ENCODE measurements at places on chromosomes 2 and 18. TPM values are rescaled to one million over a fixed set of nuclear protein-coding genes. Genes with fewer than 3 reads are reported as not detected.

- no peak overlapping the region for H3K4me3 ChIP-seq
- H3K4me1 ChIP-seq, result no peaks in the 10 kb centered on the region
- no peaks in the 10 kb centered on the region for H3K27me3 ChIP-seq
Observed at GRCh38 chr2:179768765-179769164, 92.6 kb downstream of the ZNF385B start.

DNA sequence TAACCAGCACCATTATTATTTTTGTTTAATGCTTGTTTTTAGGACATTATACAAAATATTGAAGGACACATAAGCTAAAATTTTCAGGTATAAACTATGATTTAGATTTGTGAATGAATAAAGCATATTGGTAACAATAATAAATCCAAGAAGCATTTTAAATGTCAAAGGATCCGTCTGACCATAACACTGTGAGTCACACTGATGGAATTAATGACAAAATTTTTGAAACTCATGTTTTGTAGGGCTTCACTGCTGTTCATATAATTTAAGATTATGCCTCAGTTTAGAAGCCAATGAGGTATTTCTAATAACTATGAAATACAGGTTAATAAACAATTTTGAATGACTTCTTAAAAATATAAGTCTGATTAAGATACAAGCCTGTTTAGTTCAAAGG, 124.6 kb downstream of the TMEFF2 start:
- DNase-seq, result no peak
- H3K27me3 ChIP-seq, result no peaks in the 10 kb centered on the region
- no peak overlapping the region for H3K27ac ChIP-seq
- no peaks in the 10 kb centered on the region for H3K36me3 ChIP-seq
- no peaks in the 10 kb centered on the region for H3K4me1 ChIP-seq
- no peak overlapping the region for H3K4me3 ChIP-seq

GRCh38 chr18:22556222-22557167, 138.8 kb upstream of the CTAGE1 start:
- DNase-seq, result no peak
- H3K4me1 ChIP-seq, result peaks cover 17% of the 10 kb centered on the region
- no peaks in the 10 kb centered on the region for H3K36me3 ChIP-seq
- no peak overlapping the region for H3K4me3 ChIP-seq
- peaks cover 29% of the 10 kb centered on the region for H3K27me3 ChIP-seq

- peaks cover 5% of the 10 kb centered on the region for H3K4me1 ChIP-seq
- no peak for DNase-seq
- no peaks in the 10 kb centered on the region for H3K36me3 ChIP-seq
Observed at GRCh38 chr2:40668425-40668824, 216.5 kb upstream of the SLC8A1 start.

HRH4 gene
- total RNA-seq, result not detected

MARCO gene
- 1.5 TPM for total RNA-seq
